Neural crest cell (in vitro differentiated cells): ENCODE measurements at places on chromosomes 1 and 21.

GRCh38 chr1:75937034-75937433, 4.8 kb upstream of the ASB17 start:
- no peak overlapping the region for H3K27ac ChIP-seq
- DNase-seq, result no peak
- no peaks in the 10 kb centered on the region for H3K36me3 ChIP-seq
- H3K4me3 ChIP-seq, result no peak overlapping the region
- no peaks in the 10 kb centered on the region for H3K4me1 ChIP-seq

- no peaks in the 10 kb centered on the region for H3K27me3 ChIP-seq
- peaks cover 9% of the 10 kb centered on the region for H3K4me1 ChIP-seq
- no peaks in the 10 kb centered on the region for H3K36me3 ChIP-seq
- H3K4me3 ChIP-seq, result no peak overlapping the region
- DNase-seq, result no peak
Observed at GRCh38 chr1:204915861-204916495, 45.3 kb downstream of the NFASC start.

DNA sequence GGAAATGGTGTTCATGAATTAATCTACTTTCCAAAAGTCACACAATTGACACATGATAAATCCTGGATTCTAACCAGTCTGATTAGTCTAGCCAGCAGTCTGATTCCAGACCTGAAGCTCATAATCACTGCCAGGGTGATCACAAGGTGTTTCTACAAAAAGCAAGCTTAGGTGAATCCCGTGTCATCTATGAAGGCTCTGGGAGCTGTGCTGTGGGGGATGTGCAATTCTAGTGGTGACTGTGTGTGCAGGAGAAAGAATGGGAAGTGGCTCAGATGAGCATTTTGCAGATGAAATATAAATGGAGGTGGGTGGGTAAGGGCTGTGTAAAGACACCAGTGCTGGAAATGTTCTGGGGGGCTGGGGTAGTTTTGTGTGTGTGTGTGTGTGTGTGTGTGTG, 1.8 kb upstream of the NPPB start:
- H3K36me3 ChIP-seq, result no peaks in the 10 kb centered on the region
- H3K27me3 ChIP-seq, result peaks cover 89% of the 10 kb centered on the region
- H3K4me1 ChIP-seq, result no peaks in the 10 kb centered on the region
- DNase-seq, result no peak

DNA sequence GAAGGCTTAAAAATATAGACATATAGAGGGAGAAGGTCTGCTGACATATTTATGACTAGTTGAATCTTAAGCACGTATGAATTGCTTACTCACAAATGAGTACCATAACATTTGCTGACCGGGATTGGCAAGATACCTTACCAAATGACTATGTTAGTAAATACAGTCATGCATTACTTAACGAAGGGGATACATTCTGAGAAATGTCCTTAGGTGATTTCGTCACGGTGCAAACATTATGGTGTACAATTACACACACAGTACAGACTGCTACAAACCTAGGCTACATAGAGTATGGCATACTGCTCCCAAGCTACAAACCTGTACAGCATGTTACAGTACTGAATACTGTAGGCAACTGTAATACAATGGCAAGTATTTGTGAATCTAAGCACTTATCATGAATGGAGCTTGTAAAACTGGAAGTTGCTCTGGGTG, 19.4 kb upstream of the UBE2U start:
- no peaks in the 10 kb centered on the region for H3K27me3 ChIP-seq
- H3K27ac ChIP-seq, result no peak overlapping the region
- H3K4me1 ChIP-seq, result peaks cover 9% of the 10 kb centered on the region
- peaks cover 5% of the 10 kb centered on the region for H3K36me3 ChIP-seq
- DNase-seq, result no peak

- H3K27me3 ChIP-seq, result peaks cover 39% of the 10 kb centered on the region
- DNase-seq, result peak; percentile 59
- H3K36me3 ChIP-seq, result no peaks in the 10 kb centered on the region
- H3K4me3 ChIP-seq, result peak overlapping the region; percentile 92
- peaks cover 8% of the 10 kb centered on the region for H3K4me1 ChIP-seq
- H3K27ac ChIP-seq, result peak overlapping the region; percentile 57
Observed at GRCh38 chr1:171251042-171251951, 3.0 kb downstream of the FMO1 start.

DNA sequence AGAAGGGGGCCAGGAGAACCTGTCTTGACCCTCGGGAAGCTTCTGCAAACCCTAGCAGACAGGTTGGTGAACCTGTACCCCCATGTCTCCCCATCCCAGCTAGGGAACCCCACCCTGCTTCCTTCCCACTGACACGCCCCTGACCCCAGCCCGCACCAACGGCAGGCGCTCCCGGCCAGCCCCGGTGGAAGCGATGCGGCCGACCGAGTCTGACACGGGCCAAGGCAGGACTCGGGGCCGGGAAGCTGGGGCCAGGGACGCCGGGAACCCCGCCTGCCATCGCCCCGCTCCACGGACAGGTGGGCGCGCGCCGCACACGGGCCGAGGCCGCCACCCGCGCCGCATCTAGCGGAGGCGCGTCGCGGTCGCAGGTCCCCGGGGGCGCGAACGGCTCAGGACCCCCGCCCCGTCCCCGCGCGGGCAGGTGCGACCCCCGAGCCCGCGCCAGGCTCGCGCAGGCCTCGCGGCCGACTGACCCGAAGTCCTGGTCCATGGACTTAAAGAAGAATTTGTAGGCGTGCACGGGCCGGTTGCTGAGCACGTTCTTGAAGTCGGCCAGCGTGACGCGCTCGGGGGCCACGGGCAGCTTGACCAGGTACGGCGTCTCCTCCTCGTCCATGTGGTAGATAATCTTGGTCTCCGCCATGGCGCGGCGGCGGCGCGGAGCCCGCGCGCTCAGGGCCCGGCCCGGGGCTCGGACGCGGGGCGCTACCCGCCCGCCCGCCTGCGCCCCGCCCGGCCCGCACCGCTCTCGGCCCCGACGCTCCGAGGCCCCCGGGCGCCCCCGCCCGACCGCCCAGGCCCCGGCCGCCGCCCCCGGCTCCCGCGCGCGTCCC, 580 bp downstream of the DVL1 start:
- H3K27ac ChIP-seq, result no peak overlapping the region
- H3K4me3 ChIP-seq, result peak overlapping the region; percentile 85
- peaks cover 20% of the 10 kb centered on the region for H3K4me1 ChIP-seq
- no peak for DNase-seq

- no peaks in the 10 kb centered on the region for H3K36me3 ChIP-seq
- H3K4me3 ChIP-seq, result no peak overlapping the region
- H3K27ac ChIP-seq, result no peak overlapping the region
- peaks cover 3% of the 10 kb centered on the region for H3K27me3 ChIP-seq
- H3K4me1 ChIP-seq, result no peaks in the 10 kb centered on the region
Observed at GRCh38 chr1:101967871-101968270, 28.9 kb downstream of the OLFM3 start.
